ENCODE measurements at places on chromosomes 4 and X.

DNA sequence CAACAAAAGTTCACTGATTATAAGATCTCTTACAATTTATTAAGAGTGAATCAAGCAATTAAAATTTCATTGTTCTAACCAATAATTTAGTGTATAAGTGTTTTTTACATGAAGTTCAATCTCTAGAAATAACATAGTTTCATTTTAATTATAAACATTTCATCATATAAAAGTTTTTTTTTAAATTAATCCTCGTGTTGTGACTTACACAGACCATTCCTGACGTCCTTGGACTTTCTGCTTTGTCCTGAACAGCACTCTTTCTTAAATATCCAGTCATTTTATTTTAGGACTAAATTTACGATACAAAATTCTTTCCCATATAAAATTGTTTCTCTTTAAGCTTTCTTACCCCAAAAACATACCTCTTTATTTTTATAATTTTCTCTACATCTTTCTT, 841.7 kb upstream of the POU3F4 start:
- DNase-seq: no peak

- no peak for DNase-seq
Observed at GRCh38 chrX:55451626-55451989, 319 bp upstream of the MAGEH1 start.

DNA sequence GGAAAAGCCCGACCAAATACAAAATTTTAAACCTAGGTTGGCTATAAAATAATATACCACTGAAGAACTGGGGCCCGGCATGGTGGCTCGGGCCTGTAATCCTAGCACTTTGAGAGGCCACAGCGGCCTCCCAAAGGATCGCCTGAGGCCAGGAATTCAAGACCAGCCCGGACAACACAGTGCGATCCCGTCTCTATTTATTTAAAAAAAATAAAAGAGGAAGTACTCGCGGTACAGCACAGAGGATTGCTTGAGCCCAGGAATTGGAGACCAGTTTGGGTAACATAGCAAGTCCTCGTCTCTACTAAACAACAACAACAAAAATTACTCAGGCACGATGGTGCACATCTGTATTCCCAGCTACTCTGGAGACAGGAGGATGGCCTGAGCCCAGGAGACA, 44.8 kb upstream of the CDKN2AIP start:
- no peak for DNase-seq

- no peak for DNase-seq
Observed at GRCh38 chr4:78567500-78568060, 16.0 kb downstream of the ANXA3 start.

DNA sequence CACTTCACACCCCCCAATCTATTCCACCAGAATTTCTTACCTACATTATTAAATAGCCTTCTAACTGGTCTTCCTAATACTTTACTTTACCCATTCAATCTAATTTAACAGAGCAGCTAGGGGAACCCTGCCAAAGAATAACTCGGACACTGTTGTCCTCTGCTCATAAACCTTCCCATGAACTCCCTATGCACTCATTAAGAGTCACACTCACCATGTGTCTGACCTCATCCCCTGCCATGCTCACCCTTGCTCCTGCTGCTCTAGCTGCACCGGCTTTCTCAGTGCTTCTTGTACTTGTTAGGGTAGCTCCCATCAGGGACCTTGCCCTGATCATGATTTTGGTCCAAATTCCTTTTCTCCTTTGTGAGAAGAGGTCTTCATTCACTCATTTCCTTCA, 54.6 kb upstream of the GUCY1A1 start:
- no peak for DNase-seq

GRCh38 chrX:71540801-71541200, 7.9 kb downstream of the OGT start:
- DNase-seq: no peak

DNA sequence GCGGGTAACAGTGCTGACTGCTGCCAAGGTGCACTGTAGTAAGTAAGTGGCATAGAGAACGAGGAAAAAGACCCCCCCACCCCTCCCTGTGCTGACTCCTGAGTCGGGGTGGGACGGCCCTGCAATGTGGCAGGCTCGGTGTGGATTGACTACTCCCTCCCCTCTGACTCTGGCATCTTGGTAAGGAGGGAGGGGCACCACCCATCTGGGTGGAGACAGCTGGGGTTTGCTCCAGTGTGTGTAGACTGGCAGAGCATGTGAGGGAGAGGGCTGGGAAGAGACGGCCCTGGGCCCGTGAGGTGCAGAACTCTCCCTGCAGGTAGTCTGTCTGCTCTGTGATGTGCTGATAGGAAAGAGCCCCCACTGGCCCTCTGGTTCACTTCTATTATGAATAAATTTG, 31.0 kb downstream of the NSG1 start:
- no peak for DNase-seq

- DNase-seq: no peak
Observed at GRCh38 chr4:172826861-172827260, 341.8 kb upstream of the GALNT7 start.

GRCh38 chrX:107480272-107480671, 30.8 kb downstream of the FRMPD3 start:
- no peak for DNase-seq

- no peak for DNase-seq
Observed at GRCh38 chrX:7378406-7378805, 230.5 kb upstream of the PUDP start.

Measured in activated CD4-positive, alpha-beta T cell treated with anti-CD3 and anti-CD28 coated beads, Interleukin-2, amount 50 U/mL, for 48 hours (primary cell).